ENCODE measurements at places on chromosomes 2 and 18. TPM values are rescaled to one million over a fixed set of nuclear protein-coding genes. Genes with fewer than 3 reads are reported as not detected.

IRS1 gene
- 15.6 TPM for total RNA-seq

PMAIP1 gene
- 1.5 TPM for total RNA-seq

LHCGR gene
- not detected for total RNA-seq

DOK6 gene
- 0.98 TPM for total RNA-seq

NCKAP5 gene
- total RNA-seq, result not detected

MCM6 gene
- total RNA-seq, result 10.0 TPM

ANKRD30BL gene
- total RNA-seq, result not detected

B4GALT6 gene
- total RNA-seq, result 2.7 TPM

AQP4 gene
- not detected for total RNA-seq
